ENCODE measurements at places on chromosomes 11 and 22.
A peak's percentile ranks its signal among the peaks of the same experiment; 100 is the strongest.

- no peak for DNase-seq
These were observed 45.5 kb upstream of the GLYATL1B start for GRCh38 chr11:59040607-59041006.

- DNase-seq: no peak
These were observed 6.9 kb upstream of the PHRF1 start for GRCh38 chr11:569158-569885.

DNA sequence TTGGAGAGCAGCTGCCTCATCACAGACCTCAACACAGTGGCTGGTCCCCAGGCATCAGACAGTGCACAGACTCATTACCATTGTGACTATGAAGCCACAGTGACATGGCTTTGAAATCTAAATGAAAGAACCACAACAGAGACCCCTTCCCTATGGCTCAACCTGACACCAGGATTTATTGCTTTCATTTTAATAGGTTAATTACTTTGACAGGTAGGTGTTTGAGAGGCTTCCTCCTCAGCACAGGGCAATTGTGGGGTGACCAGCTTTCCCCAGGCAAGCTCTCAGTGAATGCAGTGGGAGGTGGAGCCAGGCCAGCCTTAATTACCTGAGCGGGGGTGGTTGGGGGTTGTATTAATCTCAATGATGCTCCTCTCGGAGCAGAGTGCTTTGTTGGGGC lies 102.3 kb downstream of the CHST1 start:
- DNase-seq: no peak

DNA sequence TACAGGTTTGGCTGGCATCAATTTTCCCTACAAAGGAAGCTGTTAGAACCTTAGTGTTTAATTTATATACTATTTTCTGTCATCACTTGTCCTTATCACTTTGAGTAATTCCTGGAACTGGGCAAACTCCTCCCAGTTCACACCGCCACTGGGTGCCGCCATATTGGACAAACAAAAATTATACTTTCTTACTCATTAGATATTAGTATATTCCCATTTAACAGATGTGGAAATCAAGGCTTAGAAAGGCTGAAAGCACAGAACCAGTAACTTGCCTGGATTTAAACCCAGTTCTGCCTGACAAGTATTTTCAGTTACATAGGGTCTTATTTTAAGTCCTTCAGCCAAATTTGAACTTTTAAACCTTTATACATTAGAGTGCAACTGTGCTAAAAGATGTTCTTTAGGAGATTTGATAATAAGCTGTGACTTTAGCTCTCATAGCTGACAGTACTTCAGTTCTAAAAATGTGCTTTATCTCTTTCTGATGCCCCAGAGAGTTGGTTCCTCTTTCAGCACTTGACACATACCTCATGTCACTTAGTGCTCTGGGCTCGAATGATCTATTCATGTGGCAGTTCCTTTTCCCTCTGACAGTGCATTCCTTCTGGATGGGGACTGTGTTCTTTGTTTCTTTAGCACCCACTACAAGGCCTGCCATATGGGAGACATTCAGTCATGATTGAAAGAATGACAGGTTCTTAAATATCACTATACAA lies 25.4 kb downstream of the COA4 start:
- no peak for DNase-seq

DNA sequence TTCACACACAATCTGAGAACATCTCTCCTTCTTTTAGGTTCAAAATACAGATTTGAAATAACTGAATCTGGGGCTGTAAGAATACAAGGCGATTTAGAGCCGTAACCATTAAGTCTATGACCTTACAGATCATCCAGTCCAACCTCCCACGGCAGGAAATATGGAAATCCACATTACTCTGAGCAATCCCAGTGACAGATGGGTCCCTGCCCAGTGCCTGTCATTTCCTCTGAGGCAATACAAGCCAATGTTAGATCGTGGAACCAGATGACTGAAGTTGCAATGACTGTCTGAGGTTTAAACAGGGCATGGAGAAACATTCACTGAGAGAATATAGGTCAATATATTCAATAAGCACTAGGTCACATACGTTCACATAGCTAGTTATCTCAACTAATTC lies 77.4 kb upstream of the OR5AK2 start:
- no peak for DNase-seq

DNA sequence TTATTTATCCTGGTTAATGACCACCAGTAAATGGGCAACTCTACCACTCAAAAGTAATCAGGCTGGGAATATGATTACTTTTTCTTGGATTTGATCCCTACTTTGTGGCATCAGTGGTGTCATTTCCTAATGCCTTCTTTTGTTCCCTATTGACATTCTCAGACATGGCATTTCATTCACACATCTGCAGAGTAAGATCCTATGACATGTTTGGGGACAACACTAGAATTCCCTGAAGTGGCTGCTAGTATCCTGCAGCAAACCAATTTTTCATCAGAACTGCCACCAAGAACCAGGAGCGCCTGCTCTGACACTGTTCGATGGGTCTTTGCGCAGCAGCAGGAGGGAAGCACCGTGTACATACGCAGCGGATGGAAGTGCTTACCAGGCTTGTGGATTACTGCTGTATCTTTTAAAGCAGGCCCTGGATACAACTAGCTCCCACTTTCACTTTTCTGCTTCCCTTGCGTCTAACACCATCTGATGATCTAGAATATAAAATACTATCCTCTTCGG lies 97.7 kb downstream of the LARGE2 start:
- DNase-seq: no peak

DNA sequence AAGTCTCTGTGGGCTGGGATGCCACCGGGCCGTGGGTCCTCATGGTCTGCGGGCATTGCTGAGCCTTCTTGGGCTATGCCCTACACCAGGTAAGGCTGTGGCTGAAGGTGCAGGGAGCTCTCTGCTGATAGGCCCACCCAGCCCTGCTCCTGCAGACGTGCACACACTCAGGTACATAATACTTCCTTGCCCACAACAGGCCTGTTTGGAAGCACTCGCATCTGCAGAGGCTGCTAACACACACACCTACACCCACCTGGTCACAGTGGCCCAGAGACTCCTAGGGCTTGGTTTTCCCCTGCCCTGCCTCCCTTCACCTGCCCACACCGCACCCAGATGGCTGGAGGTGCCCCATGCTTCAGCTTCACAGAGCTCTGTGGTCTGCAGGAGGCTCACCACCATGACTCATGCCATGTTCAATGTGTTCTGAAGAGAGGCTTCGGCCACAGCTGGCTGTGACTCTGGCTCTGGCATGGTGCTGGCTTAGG lies 72.8 kb upstream of the KCNQ1OT1 start:
- peak; percentile 62 for DNase-seq

DNA sequence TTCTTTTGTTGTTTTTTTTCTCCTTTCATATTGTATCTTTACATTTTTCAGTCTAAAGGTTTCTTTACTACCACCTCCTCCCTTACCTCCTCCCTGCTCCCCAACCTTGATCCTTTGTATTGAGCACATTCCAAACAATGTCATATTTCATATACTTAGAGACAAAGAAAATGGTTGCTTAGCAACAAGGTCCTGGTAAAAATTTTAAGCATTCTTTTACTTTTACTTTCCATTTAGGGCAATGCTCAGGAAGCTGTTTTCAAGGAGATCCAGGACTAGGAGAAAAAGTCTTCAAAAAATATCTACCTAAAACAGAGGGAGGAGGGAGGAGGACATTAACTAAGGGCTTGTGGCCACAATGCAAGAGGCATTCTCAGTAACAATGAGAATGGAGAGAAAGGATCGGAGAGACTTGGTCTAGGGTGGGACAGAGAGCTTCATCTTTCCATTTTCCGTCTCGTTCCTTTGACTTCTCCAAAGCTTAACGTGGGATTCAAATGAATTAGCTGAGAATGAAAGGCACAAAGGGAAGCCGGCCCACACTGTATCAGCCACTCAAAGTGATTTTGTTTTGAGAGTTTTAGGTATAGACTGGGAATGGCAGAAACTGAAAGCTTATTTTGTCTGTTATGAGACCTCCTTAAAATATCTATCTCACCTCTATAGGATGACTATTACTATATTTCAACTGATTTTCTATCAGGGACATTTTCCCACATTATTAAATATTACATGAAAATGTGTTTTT lies 455.7 kb downstream of the RAB38 start:
- DNase-seq: no peak

DNA sequence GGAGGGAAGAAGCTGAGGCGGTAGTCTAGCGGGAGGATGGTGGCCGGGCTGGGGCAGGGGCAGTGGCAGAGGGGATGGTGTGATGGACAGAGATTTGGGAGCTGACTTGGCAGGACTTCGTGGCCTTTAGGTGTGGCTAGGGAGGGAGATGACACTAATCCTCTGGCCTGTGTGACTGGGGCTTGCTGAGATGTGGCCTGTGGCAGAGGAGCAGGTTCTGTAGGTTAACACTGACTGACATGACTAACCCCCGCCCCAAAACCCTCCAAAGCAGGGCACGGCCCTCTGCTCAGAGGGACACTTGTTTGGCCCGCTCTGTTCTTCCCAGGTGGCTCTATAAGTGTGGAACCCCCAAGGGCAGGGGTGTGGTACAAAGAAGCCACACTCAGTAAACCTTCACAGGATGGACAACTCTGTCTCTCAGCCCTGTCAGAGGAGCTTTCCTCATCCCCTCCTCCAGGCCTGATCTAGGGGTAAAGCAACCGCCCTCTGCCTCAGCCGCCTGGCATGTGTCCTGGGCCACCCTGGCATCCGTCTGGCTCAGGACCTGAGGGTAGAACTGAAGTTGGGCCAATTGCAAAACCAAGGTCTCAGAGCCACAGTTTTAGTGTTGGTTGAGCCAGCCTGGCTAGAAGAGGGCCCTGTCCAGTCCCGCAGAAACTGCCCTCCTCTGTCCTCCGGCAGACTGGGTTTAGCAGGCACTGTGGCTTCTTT lies 15.6 kb downstream of the TOM1 start:
- DNase-seq: peak; percentile 1

DNA sequence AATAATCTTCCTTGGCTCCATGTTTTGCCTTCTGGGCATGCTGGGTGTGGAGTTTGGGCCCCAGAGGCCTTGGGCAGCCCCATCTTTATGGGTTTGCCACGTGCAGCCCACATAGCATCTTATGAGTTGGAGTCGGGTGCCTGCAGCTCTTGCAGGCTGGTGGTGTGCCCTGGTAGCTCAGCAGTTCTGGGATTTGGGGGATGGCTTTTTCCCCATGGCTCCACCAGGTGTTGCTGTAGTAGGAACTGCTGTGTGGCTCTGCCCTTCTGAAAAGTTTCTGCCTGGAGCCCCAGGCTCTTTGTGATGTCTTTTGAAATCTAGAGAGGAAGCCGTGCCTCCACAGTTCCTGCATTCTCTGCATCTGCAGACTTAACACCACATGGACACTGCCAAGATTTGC lies 16.8 kb downstream of the EED start:
- no peak for DNase-seq

GRCh38 chr11:12890476-12890875 lies 118.6 kb upstream of the RASSF10 start:
- DNase-seq: no peak

DNA sequence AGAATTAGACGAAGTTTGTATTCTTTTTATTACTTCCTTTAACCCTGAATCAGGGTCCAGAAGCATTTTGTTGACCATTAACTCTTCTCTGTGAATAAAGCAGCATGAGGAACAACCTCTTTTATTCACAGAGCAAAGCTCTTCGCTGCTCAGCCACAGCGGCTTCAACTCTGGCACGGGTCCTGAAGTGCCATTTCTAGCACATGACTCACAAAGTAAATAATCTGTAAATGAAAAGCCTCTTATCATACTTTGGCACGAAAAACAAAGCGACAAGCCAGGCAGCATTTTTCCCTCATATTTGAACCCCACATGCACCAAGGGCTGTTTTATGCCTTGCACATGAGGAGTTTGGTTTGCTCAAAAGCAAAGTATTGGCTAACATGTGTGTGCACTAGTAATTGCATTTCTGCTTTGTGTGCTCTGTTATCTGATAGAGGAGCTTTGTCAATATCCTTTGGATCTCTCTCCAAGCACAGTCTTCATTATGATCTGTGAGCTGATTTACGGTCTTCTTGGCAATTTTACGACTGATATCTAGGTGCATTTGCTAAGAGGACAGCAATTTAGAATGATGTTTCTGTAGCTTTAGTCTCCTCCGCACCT lies 33.0 kb upstream of the APOBEC3A start:
- no peak for DNase-seq

DNA sequence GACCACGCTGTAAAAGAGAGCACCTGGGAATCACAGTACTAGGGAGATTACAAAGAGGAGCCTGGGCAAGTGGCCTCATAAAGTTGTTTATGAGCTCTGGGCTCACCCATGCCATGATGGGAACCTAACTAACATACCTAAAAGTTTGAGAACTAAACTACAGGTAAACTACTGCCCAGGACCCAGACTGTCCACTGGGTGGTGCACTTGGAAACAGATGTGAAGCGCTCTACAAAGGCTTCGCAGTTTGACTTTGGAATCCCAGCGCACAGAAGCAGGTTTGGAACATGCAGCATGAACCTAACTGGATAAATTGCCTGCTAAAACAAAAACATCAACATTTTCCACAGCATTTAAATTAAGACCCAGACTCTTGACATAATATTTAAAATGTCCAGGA lies 418.6 kb downstream of the FAM181B start:
- peak; percentile 15 for DNase-seq

DNA sequence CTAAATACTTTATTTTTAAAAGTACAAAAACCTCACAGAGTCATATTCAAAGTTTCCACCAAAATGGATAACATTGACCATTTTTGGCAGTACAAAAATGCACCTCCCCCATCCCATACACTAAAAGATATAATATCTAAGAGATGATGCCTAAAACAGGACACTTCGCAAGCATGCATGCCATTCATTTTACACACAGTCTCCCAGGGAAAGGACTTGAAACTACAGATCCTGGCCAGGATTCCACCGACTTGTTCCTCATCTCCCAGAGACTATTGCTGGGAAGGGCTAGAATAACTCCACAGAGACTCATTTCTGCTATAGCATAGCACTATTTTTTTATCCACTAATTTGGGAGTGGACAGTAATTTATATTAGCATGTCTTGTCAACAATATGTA lies 81.7 kb downstream of the MTNR1B start:
- no peak for DNase-seq

- DNase-seq: no peak
These were observed 24.1 kb downstream of the USP35 start for GRCh38 chr11:78212586-78213371.

DNA sequence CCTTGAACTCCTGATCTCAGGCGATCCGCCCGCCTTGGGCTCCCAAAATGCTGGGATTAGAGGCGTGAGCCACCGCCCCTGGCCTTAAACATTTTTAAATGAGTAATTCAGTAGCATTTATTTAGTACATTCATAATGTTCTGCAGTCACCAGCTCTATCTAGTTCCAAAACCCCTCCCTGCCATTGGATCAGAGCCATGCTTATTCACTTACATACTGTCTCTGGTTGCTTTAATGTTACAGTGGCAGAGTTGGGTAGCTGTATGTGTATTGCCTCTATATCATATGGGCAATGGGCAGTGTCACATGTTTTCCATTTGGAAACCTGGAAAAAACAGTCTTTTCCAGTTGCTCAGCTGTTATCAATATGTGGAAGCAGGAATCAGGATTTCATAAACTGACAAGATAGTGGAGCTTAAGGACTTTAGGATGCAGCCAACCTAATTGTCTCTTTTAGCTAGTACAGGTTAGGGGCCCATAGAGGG lies 10.5 kb downstream of the COA4 start:
- no peak for DNase-seq

GRCh38 chr11:76835928-76836612 lies 24.6 kb upstream of the ACER3 start:
- DNase-seq: no peak
